ENCODE measurements at places on chromosomes 2 and 18.

- H3K36me3 ChIP-seq = no peaks in the 10 kb centered on the region
- no peak for DNase-seq
- no peak overlapping the region for H3K4me3 ChIP-seq
- H3K27me3 ChIP-seq = no peaks in the 10 kb centered on the region
- no peaks in the 10 kb centered on the region for H3K4me1 ChIP-seq
These were observed 1399.3 kb upstream of the LRRTM1 start for GRCh38 chr2:81703831-81704230.

- no peaks in the 10 kb centered on the region for H3K4me1 ChIP-seq
- no peaks in the 10 kb centered on the region for H3K36me3 ChIP-seq
- no peaks in the 10 kb centered on the region for H3K27me3 ChIP-seq
- H3K4me3 ChIP-seq = no peak overlapping the region
These were observed 365.4 kb downstream of the SS18 start for GRCh38 chr18:25724997-25725396.

DNA sequence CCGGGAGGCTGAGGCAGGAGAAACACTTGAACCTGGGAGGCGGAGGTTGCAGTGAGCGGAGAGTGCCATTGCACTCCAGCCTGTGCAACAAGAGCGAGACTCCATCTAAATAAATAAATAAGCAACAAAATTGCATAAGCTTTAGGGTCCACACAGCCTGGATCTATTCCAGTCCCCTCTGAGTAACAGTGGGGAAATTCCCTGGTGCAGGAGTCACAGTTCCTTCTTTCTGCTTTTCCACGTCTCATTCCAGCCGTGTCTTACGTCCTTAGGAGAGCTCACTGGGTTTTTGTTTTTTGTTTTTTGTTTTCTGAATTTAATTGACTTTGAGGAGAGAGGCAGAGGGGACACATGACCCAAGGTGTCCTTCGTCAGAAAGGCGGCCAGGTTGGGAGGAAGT lies 44.6 kb downstream of the B3GNT2 start:
- no peaks in the 10 kb centered on the region for H3K27me3 ChIP-seq
- no peaks in the 10 kb centered on the region for H3K4me1 ChIP-seq
- no peak overlapping the region for H3K27ac ChIP-seq
- no peaks in the 10 kb centered on the region for H3K36me3 ChIP-seq
- no peak for DNase-seq

GRCh38 chr18:42564761-42565160 lies 550.7 kb downstream of the RIT2 start:
- DNase-seq = no peak
- no peaks in the 10 kb centered on the region for H3K36me3 ChIP-seq
- no peaks in the 10 kb centered on the region for H3K27me3 ChIP-seq
- no peaks in the 10 kb centered on the region for H3K4me1 ChIP-seq
- H3K27ac ChIP-seq = no peak overlapping the region
- no peak overlapping the region for H3K4me3 ChIP-seq

DNA sequence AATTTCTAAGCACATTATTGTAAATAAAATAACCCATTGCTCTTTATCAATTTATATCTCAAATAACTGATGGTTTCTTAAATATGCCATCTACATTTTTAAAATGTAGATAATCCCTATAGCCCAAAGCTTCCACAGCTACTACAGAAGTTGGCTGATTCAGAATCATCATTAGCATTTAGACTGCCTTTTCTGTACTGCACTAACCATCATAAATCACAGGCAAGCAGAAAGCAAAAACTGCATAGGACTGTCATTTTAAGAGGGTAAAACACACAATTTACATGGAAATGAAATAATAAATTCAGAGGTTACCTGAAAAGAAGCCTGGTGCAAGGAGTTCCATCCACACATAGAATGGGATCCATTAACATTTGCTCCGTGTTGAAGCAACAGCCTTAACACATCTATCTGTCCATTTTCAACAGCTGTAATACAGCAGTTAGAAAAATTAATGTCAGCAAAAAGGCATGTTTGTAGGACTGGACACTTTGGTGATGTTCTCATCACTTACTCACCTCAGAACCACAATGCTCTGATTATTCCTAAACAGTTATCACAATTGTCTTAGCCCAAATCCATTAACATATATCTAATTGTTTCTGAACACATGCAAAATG lies 38.4 kb upstream of the CHAC2 start:
- no peaks in the 10 kb centered on the region for H3K4me1 ChIP-seq
- DNase-seq = no peak
- no peaks in the 10 kb centered on the region for H3K27me3 ChIP-seq
- no peak overlapping the region for H3K4me3 ChIP-seq

- DNase-seq = no peak
- H3K4me1 ChIP-seq = peaks cover 55% of the 10 kb centered on the region
- H3K4me3 ChIP-seq = no peak within 1 kb of the TSS
- H3K36me3 ChIP-seq = no peaks in the 10 kb centered on the region
- peaks cover 100% of the 10 kb centered on the region for H3K27me3 ChIP-seq
These were observed at the start of gene HOXD12 for GRCh38 chr2:176099728-176100546. Gene HOXD12 (plus strand): TSS chr2:176099795. CDS start chr2:176099802, 7 bp downstream.

DNA sequence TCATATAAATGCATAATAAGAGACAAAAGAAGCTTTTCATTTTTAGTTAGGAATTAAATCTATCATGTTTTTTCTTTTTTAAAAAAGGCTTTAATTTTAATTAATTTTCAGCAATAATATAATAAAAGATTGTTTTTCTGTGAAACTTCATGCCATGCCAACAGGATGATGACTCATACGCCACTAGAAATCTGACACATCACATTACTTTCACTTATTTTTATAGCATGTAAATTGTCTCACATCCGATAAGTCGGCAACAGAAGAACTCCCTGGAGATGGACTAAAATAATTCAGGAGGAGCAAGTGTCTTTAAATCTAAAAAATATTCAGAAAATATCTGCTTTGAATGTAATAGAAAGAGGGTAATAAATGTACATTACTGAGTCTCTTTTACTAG lies 1024.2 kb upstream of the ACVR2A start:
- no peaks in the 10 kb centered on the region for H3K27me3 ChIP-seq
- no peaks in the 10 kb centered on the region for H3K36me3 ChIP-seq
- no peak overlapping the region for H3K4me3 ChIP-seq
- H3K4me1 ChIP-seq = peaks cover 24% of the 10 kb centered on the region
- DNase-seq = no peak

- H3K4me1 ChIP-seq = no peaks in the 10 kb centered on the region
- no peak overlapping the region for H3K27ac ChIP-seq
- no peak for DNase-seq
- no peak overlapping the region for H3K4me3 ChIP-seq
- no peaks in the 10 kb centered on the region for H3K36me3 ChIP-seq
These were observed 70.8 kb downstream of the KCNE4 start for GRCh38 chr2:223122781-223123180.

- H3K36me3 ChIP-seq = no peaks in the 10 kb centered on the region
- H3K4me3 ChIP-seq = no peak overlapping the region
- no peak overlapping the region for H3K27ac ChIP-seq
These were observed 108.1 kb upstream of the CELF4 start for GRCh38 chr18:37673671-37674070.

DNA sequence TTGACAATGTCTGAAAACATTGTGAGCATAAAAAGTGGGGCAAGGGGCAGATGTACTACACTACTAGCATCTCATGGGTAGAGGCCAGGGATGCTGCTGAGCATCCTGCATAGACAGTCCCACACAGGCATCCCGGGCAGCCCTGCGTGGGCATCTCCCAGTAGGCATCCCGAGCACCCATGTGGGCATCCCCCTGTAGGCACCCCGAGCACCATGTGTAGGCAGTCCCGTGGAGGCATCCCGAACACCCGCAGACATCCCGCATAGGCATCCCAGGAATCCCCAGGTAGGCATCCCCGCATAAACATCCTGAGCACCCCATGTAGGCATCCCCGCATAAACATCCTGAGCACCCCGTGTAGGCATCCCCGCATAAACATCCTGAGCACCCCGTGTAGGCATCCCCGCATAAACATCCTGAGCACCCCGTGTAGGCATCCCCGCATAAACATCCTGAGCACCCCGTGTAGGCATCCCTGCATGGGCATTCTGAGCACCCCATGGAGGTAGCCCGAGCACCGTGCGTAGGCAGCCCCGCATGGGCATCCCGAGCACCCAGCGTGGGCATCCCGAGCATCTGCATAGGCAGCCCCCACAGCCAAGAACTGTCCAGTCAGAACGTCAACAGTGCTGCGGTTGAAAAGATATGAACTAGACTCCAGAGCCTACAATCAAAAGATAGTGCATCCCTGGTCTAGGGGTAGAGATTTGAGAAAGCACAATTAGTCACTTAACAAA lies 273.5 kb downstream of the NBAS start:
- H3K4me1 ChIP-seq = no peaks in the 10 kb centered on the region
- no peak for DNase-seq
- no peak overlapping the region for H3K27ac ChIP-seq
- H3K36me3 ChIP-seq = peaks cover 63% of the 10 kb centered on the region
- H3K27me3 ChIP-seq = no peaks in the 10 kb centered on the region
- no peak overlapping the region for H3K4me3 ChIP-seq

DNA sequence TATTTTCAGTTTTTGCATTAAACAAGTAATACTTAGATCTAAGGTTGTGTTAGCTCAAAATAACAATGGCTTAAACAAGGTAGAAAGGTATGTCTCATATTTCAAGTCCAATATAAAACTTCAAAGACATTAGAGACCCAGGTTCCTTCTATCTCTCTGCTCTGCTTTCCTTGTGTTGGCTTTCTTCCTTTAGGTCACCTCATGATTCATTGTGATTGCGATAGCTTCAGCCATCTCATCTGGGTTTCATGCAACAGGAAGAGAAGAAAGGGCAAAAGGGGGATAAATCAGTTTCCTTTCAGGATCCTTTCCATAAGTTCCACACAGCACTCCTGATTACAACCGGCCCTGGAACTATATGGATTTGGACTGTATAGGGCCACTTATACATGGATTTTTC lies 16.0 kb upstream of the TBR1 start:
- no peak overlapping the region for H3K4me3 ChIP-seq
- peaks cover 4% of the 10 kb centered on the region for H3K36me3 ChIP-seq
- DNase-seq = no peak
- no peaks in the 10 kb centered on the region for H3K4me1 ChIP-seq

DNA sequence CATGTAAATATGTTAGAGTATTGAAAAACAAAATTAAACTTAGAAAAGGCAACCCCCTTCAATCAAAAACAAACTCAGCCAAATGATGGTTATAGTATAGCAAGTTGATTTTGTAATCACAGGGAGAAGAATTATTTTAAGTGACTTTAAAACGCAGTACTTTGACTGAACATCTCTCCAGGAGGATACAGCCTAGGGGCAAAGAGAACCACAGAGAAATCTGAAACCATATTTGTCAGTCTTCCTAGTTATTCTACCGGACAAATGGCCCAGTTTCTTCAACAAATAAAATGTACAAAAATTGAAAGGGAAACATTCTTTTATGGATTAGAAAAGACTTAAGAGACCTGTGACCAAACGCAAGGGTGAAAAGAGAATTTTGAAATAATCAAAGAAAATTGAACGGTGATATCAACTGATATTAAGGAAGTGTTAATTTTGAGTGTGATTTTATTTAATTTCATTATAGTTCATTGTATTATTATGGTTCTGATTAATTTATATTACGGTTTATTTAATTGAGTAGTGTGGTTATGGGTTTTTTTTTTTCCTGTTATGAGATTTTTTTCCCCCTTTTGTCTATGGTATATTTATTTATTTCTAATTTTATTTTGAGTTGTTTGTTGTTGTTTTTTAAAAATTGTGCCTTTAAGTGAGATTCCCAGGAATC lies 75.3 kb downstream of the HNRNPLL start:
- no peaks in the 10 kb centered on the region for H3K36me3 ChIP-seq
- no peaks in the 10 kb centered on the region for H3K4me1 ChIP-seq
- H3K27ac ChIP-seq = peak overlapping the region; percentile 78
- DNase-seq = no peak
- H3K27me3 ChIP-seq = peaks cover 7% of the 10 kb centered on the region

- H3K4me1 ChIP-seq = no peaks in the 10 kb centered on the region
- no peak overlapping the region for H3K27ac ChIP-seq
- no peak for DNase-seq
- H3K36me3 ChIP-seq = no peaks in the 10 kb centered on the region
These were observed 115.7 kb downstream of the CMPK2 start for GRCh38 chr2:6749962-6750361.
